ENCODE measurements at places on chromosomes 2 and 18.
A peak's percentile ranks its signal among the peaks of the same experiment; 100 is the strongest.

GRCh38 chr2:26558271-26559043 lies 80.5 kb upstream of the OTOF start:
- no peak for DNase-seq

- no peak for DNase-seq
These were observed 129.3 kb downstream of the RDH14 start for GRCh38 chr2:18430996-18431748.

- peak; percentile 59 for DNase-seq
These were observed 88.5 kb downstream of the SH3RF3 start for GRCh38 chr2:109217362-109218086.

DNA sequence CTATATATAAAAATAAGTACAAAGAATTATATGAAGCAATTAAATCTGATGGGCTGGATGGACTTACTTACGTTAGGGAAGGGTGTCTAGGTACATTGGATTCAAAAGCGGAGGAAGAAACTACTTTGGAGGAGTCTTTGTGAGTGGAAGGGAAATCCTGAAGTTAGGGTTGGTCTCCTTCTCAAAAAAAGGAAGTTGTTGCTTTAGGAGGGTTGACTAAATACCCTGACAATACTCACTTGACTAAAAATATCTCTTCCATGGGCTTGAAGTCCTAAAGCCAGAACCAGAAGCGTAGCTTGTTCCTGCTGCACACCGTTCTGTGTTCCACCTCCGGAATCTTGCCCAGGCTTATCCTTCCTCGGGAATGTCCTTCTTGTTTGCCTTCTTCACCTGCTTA lies 143.3 kb upstream of the ZEB2 start:
- no peak for DNase-seq

DNA sequence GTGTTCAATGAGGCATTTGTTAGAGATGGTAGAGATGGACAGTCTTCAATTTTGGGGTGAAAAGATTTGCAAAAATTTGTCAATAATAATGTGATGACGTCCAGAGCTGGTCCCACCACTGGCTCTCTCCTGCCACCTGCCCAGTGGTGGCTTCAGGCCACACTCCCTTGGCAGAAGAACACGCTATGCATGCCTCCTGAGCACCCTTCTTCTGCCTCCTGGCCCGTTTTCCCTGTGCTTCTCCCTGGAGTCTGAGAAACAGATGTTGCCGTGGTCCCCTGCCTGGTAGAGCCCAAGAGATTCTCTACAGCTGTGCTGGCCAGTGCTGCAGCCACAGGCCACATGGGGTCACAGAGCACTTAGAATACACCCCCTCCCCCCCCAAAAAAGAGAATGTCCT lies 33.6 kb downstream of the INPP5D start:
- no peak for DNase-seq

- no peak for DNase-seq
These were observed 11.5 kb downstream of the PGAP1 start for GRCh38 chr2:196914867-196915460.

GRCh38 chr2:54942373-54942772 lies 107.9 kb downstream of the RTN4 start:
- no peak for DNase-seq

DNA sequence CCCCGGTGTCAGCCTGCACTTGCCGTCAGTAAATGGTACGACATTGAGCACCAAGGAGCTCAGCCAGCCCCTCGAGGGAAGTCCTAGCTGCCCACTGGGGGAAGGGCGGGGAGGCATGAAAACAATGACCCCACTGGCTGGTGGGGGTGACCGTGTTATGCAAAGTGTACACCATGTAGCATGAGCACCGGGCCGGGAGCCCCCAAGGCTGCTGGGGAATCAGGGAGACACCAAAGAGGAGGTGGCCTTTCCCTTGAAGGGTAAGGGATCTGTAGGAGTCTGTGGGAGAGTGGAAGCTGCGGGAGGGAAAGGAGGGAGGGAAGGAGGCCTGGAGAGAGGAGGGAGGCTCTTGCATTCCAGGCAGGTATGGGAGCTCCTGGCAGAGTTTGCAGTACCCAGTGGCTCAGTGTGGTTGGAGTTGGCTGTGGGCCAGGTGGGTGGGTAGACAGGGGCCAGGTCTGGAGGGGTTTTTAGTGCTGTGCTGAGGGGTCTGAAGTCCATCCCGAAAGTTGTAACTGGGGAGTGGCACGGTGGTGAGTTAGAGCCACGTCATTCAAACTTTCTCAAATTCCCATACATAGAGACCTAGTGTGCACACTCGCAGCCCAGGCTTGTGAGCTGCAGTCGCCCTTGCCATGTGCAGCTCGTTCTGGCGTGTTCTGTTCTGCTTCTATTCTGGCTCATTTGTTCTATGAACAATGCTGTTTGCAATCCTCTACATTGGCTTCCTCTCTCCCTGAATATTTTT lies 22.4 kb downstream of the RRM2 start:
- DNase-seq = no peak

DNA sequence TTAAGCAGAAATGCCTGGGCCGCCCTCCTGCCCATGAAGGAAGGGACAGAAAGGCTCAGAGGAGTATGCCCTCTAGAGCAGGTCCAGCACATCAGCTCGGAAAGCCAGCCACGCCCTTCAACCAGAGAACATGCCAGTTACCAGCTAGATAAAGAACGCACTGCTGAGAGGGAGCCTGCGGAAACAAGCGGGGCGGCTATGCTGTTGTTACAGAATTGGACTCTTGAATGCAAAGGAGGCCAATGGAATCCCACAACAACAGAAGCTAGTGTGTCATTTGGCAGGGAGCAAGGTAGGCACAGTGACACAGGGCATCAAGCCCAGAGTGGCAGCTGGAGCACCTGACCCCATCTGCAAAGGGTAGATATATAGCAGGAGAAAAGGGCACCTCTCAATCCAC lies 242.9 kb upstream of the ID2 start:
- no peak for DNase-seq

DNA sequence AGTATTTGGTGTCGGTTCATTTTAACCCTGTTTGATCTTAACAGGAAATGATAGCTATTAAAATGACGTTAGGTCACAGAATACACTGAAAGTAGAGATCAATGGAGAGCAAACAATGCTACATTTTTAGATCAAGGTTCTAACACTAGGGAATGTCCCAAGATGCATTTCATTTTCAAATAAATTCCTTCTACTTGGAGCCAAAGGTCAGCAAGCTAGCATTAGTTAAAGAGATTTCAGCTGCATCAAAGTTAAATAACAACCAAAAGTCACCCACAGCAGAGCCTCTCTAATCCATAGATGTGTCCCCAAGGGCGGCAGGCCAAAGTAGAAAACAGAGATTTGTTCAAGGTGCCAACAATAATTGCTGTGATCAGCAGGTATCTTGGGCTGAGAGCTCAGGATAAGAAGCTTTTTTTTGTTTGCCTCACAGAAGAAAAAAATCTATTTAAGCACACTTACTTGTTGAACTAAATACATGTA lies 1233.6 kb upstream of the TMEFF2 start:
- no peak for DNase-seq

DNA sequence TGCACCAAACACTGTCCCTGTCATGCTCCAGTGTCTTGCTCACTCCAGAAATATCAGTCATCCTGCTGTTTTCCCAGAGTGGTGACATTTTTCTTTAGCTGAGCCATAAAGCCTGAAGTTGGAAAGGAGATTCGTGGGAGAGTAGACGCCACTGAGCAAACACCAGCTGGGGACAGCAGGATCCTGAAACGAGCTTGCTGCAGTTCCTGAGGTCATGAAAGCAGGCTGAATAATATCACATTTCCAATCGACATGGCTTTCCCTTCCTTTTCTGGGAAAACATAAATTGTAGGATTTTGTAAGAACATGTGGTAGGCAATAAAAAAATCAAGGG lies 276.4 kb downstream of the CDCA7 start:
- DNase-seq = peak; percentile 32

DNA sequence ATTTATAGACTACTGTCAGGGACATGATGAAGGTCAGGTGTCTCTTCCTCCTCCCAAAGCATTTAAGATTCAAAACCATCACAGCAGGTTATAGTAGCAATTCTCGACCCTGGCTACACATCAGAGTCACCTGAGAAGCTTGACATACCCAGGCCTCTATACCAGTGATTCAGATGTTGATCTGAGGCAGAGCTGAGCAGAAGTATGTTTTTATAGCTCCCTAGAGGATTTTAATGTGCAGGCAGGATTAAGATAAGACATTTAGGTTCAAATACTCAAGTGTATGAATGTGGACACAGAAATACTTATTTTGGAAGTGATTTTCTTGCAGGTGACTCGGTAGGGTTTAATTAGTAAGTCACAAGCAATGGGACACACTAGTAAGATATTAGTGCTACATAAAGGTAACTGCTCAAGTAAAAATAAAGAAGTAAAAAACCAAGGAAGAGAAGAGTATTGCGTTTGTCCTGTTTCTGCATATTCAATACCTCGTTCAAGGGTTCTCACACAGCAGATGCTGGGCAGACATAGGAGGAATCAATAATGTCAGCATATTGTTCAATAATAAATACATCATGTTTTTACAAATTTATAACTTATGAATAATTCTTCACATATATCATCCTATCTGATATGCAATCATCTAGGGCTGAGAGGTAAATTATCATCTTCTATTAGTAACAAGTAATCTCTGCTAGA lies 7.0 kb downstream of the GCFC2 start:
- DNase-seq = no peak

DNA sequence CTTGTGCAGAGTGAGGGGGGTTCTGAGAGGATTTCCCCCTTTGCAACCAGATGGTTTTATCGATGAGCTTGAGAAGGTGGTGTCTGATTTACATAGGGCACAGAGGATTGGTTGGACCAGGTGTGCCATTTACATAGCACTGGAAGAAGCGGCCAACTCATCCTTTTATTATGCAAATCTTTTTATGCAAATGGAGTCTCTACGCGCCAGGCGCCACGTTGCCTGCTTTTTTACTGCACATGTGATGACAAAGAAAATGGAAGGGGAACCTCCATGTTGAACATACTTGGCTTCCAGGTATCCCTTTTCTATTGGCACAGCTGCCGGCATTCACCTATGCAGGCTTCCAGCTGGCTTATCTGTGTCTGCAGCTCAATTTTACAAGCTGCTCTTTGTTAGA lies 18.4 kb upstream of the TXNL4A start:
- DNase-seq = no peak

DNA sequence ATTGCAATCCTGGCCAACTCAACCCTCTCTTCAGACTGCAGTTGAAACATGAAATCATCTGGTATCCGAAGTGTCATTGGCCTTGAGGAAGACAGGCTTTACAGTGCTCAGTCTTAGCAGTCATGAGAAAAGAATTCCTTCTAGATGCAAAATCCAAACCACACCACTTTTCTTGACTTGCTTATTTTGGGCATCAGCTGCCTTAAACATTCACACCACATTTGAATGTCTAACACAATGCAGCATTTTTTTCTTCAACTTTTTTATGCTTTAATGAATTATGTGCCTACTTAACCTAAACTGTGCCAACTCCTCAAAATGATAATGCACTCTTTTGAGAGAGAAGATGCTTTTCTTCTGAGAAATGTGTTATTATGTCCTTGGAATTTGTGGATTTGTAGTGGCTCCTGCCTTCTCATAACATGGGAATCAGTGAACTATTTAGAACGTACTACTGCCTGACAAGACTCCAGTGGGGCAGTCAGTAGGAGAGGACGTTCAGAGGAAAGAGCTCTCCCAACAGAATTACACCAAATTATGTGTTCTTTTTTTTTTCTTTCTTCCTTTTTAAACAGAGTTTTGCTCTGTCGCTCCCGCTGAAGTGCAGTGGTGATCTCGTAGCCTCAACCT lies 3.2 kb upstream of the FAM98A start:
- DNase-seq = no peak

DNA sequence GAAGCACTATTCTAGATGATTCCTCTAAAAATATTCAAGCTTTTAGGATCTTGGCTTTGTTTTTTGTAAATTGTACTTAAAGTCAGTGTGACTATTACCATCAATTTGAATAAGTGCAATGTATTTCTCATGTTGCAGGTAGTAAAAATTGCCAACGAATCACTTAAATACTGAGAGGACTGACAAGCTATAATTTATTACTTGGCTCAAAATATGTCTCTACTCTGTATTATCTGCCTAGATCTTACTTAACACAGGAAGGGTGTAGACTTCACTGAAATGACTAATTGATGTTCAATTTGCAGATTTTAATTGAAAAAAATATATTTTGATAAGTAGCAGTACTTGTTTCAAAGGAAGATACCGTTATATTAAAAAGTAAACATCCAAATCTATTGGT lies 202.3 kb downstream of the SLC8A1 start:
- no peak for DNase-seq

DNA sequence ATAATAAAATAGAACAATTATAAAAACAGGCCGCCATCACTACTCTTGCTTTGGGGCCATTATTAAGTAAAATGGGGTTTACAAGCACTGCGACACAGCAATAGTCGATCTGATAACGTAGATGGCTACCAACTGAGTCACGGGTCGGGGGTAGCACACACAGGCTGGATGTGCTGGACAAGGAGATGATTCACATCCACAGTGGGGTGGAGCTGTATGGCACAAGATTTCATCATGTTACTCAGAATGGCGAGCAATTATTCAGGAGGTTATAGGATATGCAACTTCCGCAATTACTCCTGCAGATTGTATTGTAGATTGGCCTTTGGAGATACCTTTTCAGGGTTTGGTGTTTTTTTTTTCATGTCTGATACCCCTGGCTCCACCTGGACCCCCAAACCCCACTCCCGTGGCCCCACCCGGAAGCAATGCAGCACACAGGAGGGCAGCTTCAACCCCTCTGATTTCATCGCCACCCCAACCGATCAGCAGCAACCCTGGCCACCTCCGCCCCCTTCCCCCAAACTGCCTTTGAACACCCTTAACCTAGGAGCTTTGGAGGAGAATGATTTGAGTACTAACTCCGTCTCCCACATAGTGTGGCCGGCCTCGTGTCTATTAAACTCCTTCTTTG lies 21.4 kb upstream of the MLPH start:
- no peak for DNase-seq

All from uterus (tissue), 4 donors.